ENCODE measurements at places on chromosomes 3 and 15. TPM values are rescaled to one million over a fixed set of nuclear protein-coding genes. Genes with fewer than 3 reads are reported as not detected.

DNA sequence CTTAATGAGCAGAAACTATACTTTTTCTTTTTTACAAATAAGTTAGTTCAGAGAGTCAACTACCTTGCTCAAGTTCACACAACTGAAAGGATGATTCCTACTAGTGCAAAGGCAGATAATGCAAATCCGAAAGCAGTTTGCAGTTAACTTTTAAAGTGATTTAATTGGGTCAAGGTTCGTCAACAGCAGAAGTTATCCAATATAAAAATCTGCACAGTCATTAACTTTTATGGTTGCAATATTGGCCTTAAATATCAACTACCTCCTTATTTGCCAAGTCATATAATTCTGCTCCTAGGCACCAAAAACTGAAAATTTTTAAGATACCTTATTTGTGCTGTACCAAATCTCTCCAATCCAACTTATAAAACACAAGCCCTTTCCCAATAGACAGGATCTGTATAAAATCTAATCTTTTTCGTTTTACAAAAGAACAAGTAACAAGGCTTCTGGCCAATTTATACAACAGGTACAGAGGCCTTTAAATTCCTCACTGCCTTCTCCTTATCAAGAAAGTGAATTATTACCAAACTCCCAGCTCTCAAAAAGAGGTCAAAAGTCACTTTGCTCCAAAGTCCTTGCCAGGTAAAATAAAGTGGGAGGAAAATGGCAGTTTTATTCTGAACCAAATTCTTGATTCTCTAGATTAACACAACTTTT, 416.6 kb upstream of the NECTIN3 start:
- DNase-seq: peak; percentile 27

DNA sequence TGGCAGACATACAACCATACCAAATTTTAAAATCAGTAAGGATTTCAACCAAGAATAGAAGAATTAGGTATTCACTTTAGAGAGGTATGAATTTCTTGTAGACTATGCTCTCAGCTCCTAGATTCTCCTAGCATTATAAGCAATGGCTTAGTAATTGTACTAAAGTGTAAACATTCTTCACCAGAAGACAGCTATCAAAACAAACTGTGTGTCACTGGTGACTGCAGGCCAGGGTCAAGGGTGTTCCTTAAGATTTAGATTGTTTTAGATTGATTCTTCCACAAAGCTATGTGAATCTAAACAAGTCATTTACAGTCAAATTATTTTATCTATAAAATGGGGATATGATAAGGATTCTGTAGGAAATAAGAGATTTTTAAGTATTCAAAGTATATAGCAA, 23.1 kb upstream of the GP5 start:
- no peak for DNase-seq

Gene EFCC1
- total RNA-seq: 0.23 TPM

Gene HTR3E
- total RNA-seq: not detected

Gene THSD4
- total RNA-seq: 7.0 TPM
